Activated CD4-positive, alpha-beta T cell treated with anti-CD3 and anti-CD28 coated beads, Interleukin-2, amount 50 U/mL, for 1 hour (primary cell): ENCODE measurements at places on chromosomes 4 and X.
A peak's percentile ranks its signal among the peaks of the same experiment; 100 is the strongest.

- no peak for DNase-seq
Measured at GRCh38 chrX:24243188-24243587, 70.7 kb downstream of the SUPT20HL2 start.

DNA sequence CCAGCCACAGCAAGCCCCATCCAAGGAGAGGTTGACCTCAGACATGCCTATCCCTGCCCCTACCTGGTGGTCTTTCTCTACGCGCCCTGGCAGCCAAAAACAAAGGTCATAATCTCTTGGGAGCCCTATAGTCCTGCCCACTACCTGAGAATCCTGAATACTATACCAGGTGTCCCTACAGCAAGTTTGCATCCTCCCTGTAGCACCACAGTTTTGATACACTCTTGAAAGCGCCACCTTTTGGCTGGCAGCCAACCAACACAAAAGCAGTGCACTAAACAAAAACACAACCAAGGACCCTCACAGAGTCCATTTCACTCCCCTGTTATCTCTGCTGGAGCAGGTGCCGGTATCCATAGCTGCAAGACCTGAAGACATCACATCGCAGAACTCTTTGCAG, 523.8 kb upstream of the CPEB2 start:
- no peak for DNase-seq

- no peak for DNase-seq
Measured at GRCh38 chr4:37758226-37758625, 68.3 kb upstream of the PGM2 start.

DNA sequence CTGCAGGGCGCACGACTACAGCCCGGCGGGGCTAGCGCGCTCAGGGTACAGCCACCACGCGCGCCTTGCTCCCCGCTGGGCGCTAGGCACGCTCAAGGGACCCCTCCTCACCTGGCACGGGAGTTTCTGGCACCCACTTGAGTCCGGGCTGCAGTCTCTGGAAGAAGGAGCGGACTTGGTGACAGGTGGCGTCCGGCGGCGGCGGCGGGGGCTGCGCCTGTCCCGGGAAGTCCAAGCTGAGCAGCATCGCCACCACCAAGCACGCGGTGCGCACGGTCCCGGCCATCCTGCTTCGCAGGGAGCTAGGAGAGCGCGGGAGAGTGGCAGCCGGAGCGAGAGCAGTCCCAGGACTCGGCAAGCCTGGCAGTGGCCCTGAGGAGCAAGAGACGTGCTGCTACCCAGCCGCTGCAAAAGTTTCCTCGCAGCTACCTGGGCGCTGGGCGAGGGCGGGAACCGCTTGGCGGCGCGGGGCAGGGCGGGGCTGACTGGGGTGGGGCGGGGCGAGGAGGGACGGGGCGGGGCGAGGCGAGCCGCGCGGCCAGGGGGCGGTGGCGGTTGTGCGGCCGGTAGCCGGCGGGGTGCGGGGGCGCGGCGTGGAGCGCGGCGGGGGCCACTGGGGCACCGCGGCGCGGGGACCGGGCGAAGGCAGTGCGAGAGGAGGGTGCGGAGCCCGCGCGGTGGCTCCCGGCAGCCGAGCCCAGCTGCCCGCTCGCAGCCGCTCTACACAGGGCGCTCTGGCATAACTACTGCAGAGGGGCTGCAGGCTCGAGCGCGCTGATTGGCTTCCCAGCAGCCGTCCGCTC, at the start of gene GPC3:
TSS of gene GPC3 (minus strand) at position 431 of the 803 bp plus-strand sequence.
- peak; percentile 12 for DNase-seq

GRCh38 chr4:81227138-81227537, 12.1 kb upstream of the PRKG2 start:
- DNase-seq, result no peak

GRCh38 chr4:59823311-59823710, 1376.8 kb upstream of the ADGRL3 start:
- no peak for DNase-seq

DNA sequence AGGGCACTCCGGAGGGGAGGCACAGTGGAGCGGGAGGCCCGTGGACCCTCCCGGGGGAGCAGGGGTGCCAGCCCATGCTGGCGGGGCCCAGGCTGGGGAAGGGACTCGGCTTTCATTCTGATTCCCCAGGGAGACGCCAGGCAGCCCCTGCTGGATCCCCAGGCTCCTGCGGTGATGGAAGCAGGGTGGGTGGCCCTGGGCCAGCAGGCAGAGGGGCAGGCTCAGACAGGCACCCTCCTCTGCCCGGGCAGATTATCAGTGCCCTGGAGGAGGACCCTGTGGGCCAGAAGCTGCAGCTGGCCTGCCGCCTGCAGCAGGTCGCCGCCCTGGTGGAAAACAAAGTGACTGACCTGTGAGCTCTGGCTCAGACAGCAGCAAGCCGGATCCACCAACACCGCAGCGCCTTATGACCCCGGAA, 2.1 kb upstream of the SRPK3 start:
- DNase-seq, result no peak

DNA sequence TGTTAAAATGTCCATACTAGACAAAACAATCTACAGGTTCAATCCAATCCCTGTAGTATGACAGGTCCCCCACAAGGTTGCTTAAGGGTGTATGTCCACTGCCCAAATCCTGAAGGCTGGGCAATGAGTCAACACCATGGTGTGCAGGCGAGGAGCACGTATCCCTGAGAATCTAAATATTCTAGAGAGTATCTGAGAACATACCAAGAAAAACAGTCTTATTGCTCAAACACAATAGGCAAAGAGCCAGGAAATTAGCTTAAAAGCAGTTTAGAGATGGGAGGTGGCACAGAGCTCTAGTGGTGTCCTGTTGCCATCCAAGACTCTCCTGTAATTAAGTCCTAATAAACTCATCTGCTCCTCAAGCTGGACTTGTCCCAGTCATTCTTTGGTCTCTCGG, 37.0 kb downstream of the RCHY1 start:
- DNase-seq, result no peak

DNA sequence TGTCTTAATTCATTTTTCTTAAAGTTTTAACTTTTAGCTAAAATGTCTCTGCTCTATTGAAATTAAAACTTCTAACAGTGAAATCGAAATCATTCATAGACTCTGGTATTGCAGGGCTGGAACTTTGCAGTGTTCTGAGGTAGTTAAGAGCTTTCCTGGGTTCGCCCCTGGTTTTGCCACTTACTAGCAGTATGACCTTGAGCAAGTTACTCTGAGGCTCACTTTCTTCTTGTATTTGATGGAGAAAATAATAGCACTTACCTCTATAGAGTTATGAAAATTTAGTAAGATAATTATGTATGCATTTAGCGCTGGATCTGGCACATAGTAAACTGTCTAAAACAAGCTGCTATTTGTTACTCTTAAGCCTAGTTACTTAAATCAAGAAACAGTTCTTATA, 1.7 kb downstream of the SLAIN2 start:
- DNase-seq, result no peak

DNA sequence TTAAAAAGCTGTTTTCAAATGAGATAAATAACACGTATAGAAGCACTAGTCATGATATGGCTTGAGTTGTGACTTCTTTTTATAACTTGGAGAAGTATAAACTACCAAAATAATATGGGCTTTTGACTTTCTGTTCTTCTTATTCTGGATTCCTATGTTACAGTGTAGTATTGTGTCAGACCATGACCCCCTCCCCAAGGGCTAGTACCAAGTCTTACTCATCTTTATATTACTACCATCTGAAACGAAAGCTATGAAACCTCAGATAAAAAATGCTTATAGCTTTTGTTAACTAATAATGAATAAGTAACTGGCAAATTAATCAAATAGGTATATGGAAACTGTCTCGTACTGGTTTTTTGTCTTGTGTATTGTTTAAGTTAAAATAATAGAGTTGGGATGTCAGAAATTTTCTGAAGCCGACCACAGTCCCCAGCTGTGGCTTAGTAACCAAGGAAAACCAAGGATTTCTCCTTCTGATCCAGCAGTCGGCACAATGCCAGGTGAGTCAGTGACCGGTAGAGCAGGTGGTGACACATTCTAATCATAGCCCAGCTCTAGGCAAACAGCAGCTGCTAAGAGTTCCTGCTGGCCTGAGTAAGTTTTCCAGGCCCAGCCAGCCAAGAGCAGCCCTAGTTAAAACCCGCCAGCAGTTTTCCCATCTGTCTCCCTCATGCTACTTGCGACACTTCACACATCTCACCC, 163.3 kb upstream of the PRDX4 start:
- no peak for DNase-seq

- no peak for DNase-seq
Measured at GRCh38 chrX:45766981-45767501, 566.4 kb upstream of the DIPK2B start.

- no peak for DNase-seq
Measured at GRCh38 chr4:6956434-6957147, 47.0 kb downstream of the TBC1D14 start.

GRCh38 chrX:28311466-28311865, 275.8 kb upstream of the IL1RAPL1 start:
- DNase-seq, result no peak

GRCh38 chr4:106809076-106809475, 227.0 kb downstream of the DKK2 start:
- no peak for DNase-seq

GRCh38 chr4:90837241-90837640, 710.0 kb downstream of the CCSER1 start:
- no peak for DNase-seq

DNA sequence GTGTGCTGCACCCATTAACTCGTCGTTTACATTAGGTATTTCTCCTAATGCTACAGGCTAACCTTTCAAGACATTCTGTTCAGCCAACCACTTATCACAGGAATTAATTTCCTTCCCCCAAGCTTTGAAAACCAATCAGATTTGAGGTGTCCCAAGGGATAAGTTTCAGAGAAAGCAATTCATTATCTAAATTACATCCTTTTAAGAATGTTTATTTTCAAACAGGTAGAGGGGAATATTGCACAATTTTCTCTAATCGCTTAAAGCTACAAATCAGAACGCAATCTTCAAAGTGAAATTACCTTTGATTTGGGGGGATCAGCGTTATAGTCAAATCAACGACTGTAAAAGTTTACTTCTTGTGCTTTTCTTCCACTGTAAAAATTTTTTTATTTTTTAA, 1.6 kb downstream of the CLOCK start:
- DNase-seq, result no peak

GRCh38 chrX:14094191-14094590, 64.5 kb upstream of the GEMIN8 start:
- DNase-seq, result no peak

- DNase-seq, result no peak
Measured at GRCh38 chr4:54852602-54853001, 194.8 kb downstream of the KIT start.

DNA sequence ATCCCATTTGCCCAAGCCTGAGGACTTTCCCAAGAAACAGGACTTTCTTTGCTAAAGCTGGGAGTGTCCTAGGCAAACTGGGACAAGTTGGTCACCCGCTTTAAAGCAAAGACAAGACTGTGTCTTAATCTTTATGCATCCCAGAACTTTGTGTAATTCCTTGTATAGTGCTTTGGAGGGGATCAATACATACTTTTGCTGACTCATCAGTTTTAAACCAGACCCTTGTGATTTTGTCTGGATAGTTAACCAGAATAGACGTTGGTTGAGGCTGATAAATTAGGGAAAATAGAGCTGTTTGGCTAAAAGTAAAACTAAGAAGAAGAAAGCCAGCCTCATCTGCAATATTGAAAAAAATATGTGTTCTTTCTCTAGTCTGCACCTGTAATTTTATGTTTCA, 82.8 kb downstream of the IL1RAPL1 start:
- no peak for DNase-seq

- no peak for DNase-seq
Measured at GRCh38 chr4:47577779-47578553, 92.9 kb downstream of the ATP10D start.

GRCh38 chr4:156344397-156344796, 390.7 kb upstream of the CTSO start:
- no peak for DNase-seq

- no peak for DNase-seq
Measured at GRCh38 chr4:154329268-154329868, 162.2 kb downstream of the DCHS2 start.

- peak; percentile 80 for DNase-seq
Measured at GRCh38 chrX:154398668-154399526, 720 bp downstream of the RPL10 start.

DNA sequence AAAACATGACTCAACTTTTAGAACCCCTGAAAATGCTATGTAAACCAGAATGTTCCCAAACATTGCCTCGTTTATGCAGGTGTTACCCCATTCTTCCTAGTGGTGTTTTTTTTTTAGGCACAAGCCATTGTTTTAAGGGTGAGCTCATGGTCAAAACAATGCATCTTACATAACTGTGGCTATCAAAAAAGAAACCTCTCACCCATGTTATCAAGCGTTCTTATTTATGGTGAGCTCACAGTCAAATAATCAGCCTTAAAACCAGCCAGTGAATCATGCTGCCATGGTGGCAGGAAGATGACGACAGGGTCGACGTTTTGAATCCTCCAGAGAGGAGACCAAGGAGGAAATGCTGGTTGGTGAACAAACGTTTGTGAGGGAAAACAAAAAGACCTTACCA, 195.2 kb downstream of the KDR start:
- DNase-seq, result no peak

DNA sequence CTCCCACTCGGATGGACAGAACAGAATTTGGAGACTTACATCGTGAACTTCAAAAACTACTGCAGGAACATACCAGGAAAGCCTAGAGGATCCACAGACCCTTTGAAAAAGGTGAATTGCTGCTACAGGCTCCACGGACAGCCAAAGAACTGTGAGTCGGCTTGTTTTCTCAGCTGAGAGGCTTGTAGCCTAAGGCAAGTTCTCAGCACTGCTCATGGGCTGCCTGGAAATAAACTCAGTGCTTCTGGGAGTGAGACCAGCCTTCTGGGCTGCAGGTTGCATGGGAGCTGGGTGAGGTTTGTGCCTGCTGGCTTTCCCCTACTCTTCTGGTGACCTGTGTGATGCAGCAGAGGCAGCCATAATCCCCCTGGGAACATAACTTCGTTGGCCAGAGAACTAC, 1397.6 kb downstream of the FAM133A start:
- no peak for DNase-seq

GRCh38 chr4:71732066-71732465, 51.8 kb downstream of the GC start:
- DNase-seq, result no peak

GRCh38 chrX:10370976-10371375, 214.2 kb downstream of the CLCN4 start:
- no peak for DNase-seq

DNA sequence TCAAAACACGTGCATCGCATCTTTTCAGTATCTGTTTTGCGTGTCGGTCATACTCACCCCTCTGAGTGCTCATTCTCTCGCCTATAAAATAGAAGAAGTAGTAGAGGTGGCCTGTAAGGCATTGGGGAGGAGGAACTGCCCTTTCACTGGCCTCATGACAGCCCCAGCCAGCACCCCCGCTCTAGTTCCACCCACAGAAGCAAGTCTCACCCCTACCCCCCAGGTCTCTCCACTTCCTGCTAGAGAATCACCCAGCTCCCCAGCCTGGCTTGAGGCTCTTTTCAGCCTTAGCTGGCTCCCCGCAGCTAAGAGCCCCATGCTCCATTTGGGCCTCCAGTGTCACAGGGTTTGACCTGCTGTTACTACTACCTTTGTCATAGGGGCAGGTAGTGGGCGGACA, 11.8 kb downstream of the HDAC6 start:
- DNase-seq, result no peak
